ENCODE measurements at places on chromosomes 16 and 17.

GRCh38 chr17:63685041-63685440 is 14.9 kb downstream of the LIMD2 start:
- DNase-seq: peak; percentile 46

GRCh38 chr16:87675111-87675719 is 72.9 kb downstream of the JPH3 start:
- no peak for DNase-seq

DNA sequence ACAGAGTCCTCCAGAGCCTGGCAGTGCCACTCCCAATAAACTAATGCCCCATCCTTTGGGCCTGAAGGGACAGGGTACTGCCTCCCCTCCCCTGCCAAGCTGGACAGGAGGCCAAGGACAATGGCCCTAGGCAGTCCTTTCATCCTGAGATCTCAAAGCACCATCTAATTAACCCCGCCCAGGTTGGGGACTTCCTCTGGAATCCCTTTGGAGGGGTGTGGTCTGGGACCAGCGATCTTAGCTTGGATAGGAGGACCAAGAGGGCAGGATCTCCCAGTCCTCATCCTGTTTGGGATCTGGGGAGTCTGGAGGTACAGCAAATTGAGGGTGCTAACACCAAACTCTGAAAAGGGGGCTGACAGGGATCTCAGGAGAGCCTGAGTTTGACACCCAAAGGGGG is 18.2 kb upstream of the SP6 start:
- no peak for DNase-seq

- DNase-seq: no peak
These were observed 70.4 kb downstream of the RPH3AL start for GRCh38 chr17:282000-282911.

- DNase-seq: no peak
These were observed 5.9 kb downstream of the CA5A start for GRCh38 chr16:87930456-87930855.

DNA sequence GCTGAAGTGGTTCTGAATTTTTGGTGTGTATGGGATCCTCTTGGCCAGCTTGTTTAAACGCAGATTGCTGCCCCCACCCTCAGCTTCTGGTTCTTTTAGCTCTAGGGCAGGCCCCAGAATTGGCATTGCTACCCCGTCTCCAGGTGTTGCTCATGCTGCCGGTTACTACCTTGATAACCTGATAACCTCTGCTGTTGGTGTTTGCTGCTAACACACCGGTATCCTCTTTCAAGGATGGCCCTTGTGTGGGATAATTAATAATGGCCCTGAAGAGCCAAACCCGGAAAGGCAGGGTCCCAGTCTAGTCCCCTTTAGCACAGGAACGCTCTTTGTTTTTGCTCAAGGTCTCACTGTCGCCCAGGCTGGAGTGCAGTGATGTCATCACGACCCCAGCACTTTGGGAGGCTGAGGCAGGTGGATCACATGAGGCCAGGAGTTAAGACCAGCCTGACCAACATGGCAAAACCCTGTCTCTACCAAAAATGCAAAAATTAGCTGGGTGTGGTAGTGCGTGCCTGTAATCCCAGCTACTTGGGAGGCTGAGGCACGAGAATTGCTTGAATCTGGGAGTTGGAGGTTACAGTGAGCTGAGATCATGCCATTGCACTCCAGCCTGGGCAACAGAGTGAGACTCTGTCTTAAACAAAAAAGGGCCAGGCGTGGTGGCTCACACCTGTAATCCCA is 1.3 kb upstream of the ST3GAL2 start:
- no peak for DNase-seq

All from C1 segment of cervical spinal cord (tissue), 14 donors.